ENCODE measurements at places on chromosomes 7 and 10. TPM values are rescaled to one million over a fixed set of nuclear protein-coding genes. Genes with fewer than 3 reads are reported as not detected.

- DNase-seq: no peak
Measured at GRCh38 chr10:127326883-127327282, 130.5 kb upstream of the INSYN2A start.

MPP7 gene
- 13.0 TPM for total RNA-seq

GRCh38 chr10:75398692-75399460 lies 2.7 kb downstream of the ZNF503 start:
- no peak for DNase-seq

DNA sequence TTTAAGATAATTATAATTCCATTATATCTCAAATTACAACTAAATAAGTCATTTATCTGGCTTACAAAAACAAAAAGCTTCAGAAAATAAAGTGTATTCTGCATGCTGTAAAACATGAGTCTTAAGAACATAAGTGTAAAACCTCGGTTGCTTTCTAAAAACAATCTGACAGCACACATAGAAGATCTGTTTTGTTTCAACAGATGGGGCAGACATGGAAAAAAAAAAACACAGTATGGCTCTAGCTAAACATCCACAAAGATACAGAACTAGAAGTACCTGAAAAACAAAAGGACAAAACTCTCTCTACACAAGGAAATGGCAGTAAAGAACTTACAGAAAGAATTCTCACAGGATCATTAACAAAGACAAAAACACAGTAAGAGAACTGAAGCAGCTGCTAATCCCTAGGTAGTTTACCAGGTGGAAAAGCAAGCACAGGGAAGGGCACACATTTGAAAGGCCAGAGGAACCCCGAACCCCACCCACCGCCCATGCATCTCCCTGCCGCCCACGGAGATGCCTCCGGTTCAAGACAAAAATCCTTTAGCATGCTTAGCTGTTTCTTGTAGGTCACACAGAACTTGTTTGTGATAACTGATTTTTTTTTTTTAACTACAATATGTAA lies 42.5 kb downstream of the DLD start:
- no peak for DNase-seq

- no peak for DNase-seq
Measured at GRCh38 chr7:8035647-8036518, 67.3 kb downstream of the GLCCI1 start.

Measured in activated CD8-positive, alpha-beta T cell treated with anti-CD3 and anti-CD28 coated beads, Interleukin-2, amount 10 ng/mL, durations not matched to agents 7 days and 5 days (primary cell).